NCI-H1092 (cell line): ENCODE measurements at places on chromosomes 1 and 21.

GRCh38 chr1:26552720-26553119 lies 23.2 kb downstream of the RPS6KA1 start:
- no peak for DNase-seq

GRCh38 chr1:113178522-113178921 lies 105.5 kb downstream of the LRIG2 start:
- no peak for DNase-seq

DNA sequence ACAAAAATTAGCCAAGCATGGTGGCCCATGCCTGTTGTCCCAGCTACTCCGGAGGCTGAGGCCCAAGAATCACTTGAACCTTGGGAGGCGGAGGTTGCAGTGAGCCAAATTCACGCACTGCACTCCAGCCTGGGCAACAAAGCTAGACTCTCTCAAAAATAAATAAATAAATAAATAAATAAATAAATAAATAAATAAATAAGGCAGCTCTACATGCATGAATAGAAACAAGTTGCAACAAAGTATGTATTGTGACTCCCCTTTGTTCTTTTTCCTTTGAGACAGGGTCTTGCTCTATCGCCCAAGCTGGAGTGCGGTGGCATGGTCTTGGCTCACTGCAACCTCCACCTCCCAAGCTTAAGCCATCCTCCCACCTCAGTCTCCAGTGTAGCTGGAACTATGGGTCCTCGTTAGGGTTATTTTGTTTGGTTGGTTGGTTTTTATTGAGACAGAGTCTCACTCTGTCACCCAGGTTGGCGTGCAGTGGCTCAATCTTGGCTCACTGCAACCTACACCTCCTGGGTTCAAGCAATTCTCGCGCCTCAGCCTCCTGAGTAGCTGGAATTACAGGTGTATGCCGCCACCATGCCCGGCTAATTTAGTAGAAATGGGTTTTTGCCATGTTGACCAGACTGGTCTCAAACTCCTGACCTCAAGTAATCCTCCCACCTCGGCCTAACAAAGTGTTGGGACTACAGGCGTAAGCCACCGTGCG lies 8.0 kb downstream of the USP48 start:
- no peak for DNase-seq

- DNase-seq: peak; percentile 17
Observed at GRCh38 chr1:207032528-207033017, at the start of gene C1orf116. Gene C1orf116 (minus strand): TSS chr1:207032756. CDS start chr1:207027598, 5,158 bp downstream.

DNA sequence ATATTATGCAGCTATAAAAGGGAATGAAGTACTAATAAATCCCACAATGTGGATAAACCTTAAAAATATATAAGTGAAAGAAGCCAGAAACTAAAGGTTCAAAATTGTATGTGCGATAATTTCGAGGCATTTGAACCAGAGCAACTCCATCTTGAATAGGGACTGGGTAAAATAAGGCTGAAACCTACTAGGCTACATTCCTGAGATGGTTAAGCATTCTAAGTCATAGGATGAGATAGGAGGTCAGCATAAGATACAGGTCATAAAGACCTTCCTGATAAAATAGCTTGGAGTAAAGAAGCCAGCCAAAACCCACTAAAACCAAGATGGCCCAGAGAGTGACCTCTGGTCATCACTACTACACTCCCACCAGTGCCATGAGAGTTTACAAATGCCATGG lies 103.1 kb downstream of the SLC16A1 start:
- DNase-seq: no peak

DNA sequence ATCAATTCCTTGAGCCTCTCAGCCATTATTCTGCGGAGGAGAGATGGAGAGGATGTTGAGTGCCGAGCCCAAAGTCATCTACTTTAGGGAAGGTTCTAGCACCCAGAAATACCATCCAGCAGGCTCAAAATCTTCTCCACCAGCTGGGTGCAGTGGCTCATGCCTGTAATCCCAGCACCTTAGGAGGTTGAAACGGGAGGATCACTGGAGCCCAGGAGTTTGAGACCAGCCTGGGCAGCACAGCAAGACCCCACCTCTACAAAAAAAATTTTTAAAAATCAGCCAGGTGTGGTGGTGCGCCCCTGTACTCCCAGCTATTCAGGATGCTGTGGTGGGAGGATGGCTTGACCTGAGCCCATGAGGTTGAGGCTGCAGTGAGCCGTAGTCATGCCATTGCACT lies 39.5 kb upstream of the CAPZB start:
- DNase-seq: no peak

GRCh38 chr1:182173808-182174512 lies 112.4 kb upstream of the ZNF648 start:
- DNase-seq: no peak

GRCh38 chr1:172499636-172500141 lies 33.3 kb upstream of the SUCO start:
- DNase-seq: no peak

GRCh38 chr1:163083690-163084089 lies 14.5 kb downstream of the RGS4 start:
- no peak for DNase-seq

DNA sequence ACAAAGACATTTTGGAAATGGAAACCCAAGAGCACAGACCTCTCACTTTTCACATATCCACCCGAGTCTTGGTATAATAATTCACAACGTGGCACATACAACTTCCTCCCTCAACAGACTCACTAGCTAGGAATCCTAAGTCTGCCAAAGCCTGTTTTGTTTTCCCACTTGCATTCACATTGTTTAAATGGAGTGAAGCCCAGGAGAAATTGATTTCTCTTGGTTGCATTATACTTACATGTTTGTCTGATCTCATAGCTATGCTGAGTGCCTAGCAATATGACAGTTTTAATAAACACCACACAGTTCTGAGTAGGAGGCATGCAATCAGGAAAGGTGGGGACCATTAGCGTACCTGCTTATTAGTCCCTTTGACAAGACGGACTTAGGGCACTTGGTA lies 348.6 kb upstream of the ADGRL4 start:
- DNase-seq: no peak

DNA sequence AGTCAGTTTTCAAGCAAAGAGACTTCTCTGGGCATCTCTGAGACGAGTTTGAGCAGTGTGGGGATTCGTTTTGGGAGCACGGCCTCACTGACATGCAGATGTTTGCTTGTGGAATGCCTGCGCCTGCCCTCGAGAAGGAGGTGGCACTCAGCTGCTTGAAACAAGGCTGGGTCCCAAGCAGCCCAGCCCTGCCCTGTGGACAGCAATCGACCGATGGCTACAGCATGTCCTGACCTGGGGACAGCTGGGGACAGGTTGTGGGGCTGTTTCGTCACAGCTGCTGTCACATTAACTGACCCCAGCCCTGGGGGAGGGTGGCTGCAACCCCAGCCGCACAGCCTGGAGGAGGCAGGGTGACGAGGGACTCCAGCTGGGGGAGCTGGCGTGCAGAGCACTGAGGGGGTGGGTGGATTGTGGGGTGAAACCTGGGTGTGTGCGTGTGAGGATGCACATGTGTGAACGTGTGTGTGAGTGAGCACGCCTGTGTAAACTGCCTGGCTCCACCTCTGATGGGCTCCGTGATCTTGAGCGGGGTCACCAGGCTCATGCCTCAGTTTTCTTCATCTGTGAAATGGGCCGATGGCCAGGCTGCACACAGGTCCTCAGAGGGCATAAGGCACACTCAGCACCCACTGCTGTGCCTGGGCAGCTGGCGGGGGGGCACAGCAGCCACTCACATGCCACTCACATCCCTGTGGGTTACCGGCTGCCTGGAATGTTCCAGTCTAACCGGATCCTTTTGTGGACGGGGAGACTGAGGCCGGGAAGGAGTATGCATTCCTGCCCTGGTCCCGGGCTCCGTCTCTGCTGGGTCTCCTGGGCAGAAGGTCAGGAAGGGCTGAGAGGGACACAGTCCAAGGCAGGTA lies 49.3 kb downstream of the COL18A1 start:
- no peak for DNase-seq

DNA sequence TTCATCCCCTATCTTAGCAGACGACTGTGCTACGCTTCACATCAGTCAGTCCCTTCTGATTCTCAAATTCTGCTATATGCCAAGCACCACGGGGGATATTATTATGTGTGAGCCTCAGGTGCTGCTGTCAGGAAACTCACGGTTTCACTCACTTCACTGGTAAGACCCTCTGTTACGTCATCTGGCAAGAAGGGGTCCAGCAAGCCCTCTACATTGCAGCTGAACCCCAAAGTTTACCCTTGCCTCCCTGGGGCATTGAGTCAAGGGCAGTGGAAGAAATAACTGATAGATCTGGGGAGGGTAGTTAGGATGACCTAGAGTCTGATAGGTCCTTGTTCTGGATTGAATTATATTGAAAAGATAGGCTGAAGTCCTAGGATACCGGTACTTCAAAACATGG lies 237.4 kb downstream of the RRAGC start:
- no peak for DNase-seq

GRCh38 chr1:204528241-204528640 lies 12.0 kb downstream of the MDM4 start:
- no peak for DNase-seq
